ENCODE measurements at places on chromosomes 6 and 20.

GRCh38 chr20:63124782-63125580 lies 91.0 kb downstream of the YTHDF1 start:
- DNase-seq = no peak

DNA sequence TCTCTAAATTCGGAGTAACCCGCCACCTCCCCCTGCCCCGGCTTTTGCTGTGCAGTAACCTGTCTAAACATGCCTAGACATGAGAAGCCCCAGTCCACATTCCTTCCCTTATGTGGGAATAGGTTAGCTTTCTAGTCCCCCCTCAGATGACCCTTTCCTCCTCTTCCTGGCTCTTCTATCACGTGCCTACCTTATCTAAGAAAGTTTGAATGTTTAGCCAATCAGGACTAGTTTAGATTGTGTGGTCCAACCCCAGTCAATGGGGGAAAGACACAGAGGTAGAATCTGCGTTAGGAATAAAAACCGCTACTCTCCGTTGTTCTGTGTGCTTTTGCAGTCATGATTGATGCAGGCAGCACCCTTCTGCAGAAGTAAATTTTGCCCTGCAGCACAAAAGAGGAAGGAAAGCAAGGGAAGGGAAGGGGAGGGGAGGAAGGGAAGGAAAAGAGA lies 69.0 kb upstream of the CD93 start:
- no peak for DNase-seq

GRCh38 chr6:165183071-165183470 lies 126.3 kb downstream of the C6orf118 start:
- no peak for DNase-seq

DNA sequence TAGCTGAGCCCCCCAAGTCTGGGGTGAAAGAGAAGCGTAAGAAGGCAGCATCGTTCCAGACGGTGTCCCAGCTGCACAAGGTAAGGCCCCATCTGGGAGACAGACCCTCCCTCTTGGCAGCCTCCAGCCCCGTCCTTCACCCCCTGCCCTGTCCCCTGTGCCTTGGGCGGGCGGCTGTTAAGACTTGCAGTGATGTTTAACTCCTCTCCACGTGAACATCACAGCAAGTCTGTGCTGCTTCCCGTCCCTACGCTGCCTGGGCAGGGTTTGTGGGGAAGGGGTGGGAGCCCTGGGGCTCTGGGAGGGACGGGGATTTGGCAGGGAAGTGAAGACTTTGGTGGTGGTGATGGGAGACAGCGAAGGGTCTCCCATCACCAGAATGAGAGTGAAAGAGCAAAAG lies 34.6 kb downstream of the MYH7B start:
- no peak for DNase-seq

GRCh38 chr20:22371843-22372242 lies 212.5 kb downstream of the FOXA2 start:
- no peak for DNase-seq

- DNase-seq = no peak
Observed at GRCh38 chr6:151905854-151906253, 98.4 kb downstream of the ESR1 start.

DNA sequence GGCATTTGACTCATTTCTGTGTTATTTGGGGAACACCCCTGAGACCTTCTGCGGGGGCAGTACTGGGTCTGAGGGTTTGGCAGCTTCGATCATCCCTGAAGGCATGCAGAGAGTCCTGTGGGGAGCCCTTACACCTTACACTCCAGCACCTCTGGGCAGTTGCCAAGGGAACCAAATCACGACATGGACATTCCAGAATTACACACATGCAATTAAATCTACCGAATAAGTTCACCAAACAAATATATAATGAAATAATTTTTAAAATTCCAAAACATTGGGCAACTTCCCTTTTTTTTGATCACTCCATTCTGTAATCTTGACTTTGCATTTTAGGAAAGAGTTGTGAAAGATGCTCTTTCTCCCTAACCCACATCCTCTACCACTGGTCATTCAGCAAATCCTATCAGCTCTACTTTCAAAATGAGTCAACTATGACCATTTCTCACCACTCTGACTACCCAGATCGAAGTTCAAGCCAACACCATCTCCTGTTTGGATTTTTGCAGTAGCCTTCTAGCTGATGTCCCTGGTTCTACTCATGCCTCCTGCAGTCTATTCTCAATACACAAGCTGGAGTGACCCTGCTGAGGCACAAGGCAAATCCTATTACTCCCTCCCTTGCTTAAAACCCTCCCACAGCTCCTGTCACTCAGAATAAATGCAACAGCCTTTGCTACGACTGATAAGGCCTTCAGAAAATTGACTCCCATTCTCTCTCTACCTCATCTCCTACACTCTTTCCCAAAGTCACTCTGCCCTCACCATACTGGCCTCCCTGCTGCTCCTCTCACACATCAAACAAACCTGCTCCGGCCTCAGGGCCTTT lies 533.3 kb downstream of the HACE1 start:
- DNase-seq = no peak

- no peak for DNase-seq
Observed at GRCh38 chr20:45153147-45153546, 21.6 kb upstream of the PI3 start.

DNA sequence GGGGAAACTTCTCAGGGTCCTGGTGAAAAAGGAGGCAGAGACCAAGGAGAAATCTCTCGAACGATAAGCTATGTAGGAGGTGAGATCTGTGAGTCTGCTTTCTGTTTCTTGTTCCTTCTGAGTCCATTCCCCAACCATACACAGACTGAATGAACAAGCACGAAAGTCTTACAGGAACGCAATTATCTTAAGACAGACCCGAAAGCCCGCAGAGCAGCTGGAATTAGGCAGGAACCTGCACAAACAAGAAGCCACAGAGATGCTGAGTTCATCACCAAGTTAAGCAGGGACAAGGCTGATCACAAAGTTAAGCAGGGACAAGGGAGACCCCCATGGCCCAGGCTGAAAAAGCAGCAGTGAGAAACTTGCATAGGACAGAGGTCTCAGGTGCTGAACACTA lies 21.4 kb upstream of the NELFCD start:
- no peak for DNase-seq

DNA sequence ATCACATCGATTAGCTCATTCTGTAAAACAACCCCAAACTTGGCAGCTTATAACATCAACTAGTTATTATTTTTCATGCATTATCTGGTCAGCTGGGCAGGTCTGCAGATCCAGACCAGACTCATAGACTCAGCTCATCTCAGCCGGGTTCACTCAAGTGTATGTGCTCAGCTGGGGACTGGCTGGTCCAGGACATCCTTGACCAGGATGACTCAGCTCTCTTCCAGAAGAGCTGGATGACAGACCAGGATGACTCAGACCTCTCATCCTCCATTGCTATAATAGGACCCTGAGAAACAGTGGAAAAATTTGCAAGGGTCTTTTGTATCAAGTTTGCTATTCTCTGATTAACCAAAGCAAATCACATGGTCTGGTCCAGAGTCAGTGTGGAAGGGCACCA lies 312.5 kb upstream of the PLCB4 start:
- no peak for DNase-seq

GRCh38 chr6:35486005-35486925 lies 10.6 kb downstream of the TEAD3 start:
- peak; percentile 82 for DNase-seq

DNA sequence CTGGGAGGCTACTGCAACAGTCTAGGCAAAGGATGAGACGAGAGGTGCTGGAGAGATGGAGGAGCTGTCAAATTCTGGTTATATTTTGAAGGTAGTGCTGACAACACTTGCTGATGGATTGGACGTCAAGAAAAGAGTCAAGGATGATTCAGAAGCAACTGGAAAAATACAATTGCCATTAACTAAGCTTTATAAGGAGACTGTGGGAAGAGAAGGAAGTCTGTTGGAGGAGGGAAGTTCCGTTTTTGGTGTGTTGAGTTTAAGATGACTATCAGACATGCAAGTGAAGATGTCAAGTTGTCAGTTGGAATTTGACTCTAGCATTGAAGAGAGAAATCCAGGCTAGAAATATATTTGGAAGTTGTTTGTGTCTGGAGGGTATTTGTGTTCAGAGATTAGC lies 358.1 kb downstream of the RNGTT start:
- DNase-seq = no peak

GRCh38 chr6:144689503-144690040 lies 404.4 kb downstream of the UTRN start:
- DNase-seq = no peak

DNA sequence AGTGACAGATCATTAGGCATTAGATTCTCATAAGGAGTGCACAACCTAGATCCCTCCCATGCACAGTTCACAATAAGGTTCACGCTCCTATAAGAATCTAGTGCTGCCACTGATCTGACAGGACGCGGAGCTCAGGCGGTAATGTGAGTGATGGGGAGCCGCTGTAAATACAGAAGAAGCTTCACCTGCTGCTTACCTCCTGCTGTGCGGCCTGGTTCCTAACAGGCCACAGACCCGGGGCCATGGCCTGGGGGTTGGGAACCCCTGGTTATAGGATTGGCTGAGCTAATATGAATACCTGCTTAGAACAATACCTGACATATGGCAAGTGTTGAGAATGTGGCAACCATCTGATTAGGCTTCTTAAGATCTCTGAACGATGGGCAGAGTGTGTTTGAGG lies 2.4 kb downstream of the PNPLA1 start:
- DNase-seq = peak; percentile 36

DNA sequence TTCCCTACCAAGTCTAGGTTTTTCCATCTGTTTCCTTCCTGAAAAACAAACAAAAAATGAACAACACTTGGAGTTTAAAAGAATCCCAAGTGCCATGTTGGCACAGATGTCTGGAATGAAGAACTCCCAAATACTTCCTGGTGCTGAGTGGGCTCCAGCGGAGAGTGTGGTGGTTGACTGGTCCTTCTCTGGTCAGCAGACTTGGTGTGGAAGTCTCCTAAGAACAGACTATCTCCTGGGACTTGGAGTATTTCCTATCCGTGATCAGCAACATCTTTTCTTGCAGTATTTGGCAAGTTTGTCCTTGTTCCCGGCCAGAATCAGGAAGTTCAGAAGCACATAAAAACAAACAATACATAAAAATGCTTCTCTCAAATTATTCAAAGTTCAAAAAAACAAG lies 154.1 kb downstream of the MTFR2 start:
- DNase-seq = no peak

DNA sequence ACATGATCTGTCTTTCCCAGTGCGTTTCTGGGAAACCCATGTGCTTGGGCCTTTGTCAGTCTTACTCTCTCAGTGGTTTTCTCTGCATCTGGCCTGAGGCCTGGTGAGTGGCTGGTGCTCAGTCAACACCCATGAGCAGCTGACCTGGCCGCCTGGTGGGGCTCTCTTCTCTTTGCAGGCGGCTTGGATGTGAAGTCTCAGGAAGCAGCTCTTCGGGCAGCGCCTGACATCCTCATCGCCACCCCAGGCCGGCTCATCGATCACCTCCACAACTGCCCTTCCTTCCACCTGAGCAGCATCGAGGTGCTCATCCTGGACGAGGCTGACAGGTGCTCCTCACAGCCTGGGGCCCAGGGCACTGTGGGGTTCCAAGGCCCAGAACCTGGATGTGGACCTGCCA lies 10.8 kb downstream of the DDX27 start:
- no peak for DNase-seq

- no peak for DNase-seq
Observed at GRCh38 chr20:17838921-17839320, 129.7 kb downstream of the SNX5 start.

GRCh38 chr6:109406196-109406595 lies 23.9 kb upstream of the CD164 start:
- no peak for DNase-seq

- no peak for DNase-seq
Observed at GRCh38 chr20:40880063-40880728, 148.4 kb upstream of the TOP1 start.

- no peak for DNase-seq
Observed at GRCh38 chr20:5192570-5193431, 66.0 kb downstream of the CDS2 start.

GRCh38 chr6:32475392-32476206 lies 35.9 kb downstream of the HLA-DRA start:
- no peak for DNase-seq

DNA sequence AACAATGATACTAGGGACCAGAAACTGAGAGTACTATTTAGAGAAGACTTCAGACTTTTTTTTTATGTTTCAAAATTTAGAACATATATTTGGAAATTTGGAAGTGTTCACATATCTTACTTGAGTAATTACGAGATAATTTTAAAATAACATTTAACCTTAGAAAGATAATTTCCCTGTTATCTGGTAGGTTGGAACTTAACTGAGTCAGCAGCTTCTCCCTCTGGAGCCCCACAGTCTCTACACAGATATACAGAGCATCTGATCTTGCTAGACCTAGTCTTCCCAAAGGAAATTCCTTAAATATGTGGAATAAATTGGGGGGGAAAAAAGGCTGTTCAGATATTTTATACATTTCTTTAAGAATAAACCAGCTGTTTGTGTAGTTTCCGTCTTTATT lies 48.6 kb downstream of the TSPYL4 start:
- no peak for DNase-seq

- DNase-seq = no peak
Observed at GRCh38 chr20:51434580-51435247, 107.8 kb downstream of the NFATC2 start.

- DNase-seq = no peak
Observed at GRCh38 chr6:31880616-31881015, 1.8 kb upstream of the SLC44A4 start.

- DNase-seq = no peak
Observed at GRCh38 chr6:74015427-74015826, 319.4 kb downstream of the CD109 start.

DNA sequence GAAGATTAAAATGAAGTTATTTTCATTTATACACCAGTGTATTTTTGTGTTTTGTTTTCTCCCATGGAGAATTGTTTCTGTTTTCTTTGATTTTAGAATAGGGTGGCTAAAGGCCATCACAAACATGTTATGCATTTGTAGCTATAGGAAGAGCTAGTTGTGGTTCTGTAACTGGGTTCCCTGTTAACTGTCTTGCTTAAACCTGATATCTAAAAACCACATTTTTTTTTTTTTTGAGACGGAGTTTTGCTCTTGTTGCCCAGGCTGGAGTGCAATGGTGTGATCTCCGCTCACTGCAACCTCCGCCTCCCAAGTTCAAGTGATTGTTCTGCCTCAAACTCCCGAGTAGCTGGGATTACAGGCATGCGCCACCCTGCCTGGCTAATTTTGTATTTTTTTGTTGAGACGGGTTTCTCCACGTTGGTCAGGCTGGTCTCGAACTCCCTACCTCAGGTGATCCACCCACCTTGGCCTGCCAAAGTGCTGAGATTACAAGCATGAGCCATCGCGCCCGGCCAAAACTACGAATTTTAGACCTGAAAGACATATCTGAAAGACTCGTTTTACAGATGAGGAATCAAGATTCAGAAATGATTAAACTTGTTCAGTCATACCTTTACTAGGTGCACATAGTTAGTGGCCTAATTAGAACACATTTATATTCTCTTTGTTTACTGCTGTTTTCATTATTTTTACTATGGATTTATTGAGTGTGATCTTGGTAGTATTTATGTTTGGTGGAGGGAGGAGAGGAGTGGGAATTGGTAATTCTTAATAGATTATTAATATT lies 18.0 kb downstream of the SCAF8 start:
- no peak for DNase-seq
